ENCODE measurements at places on chromosomes 3 and 15.

DNA sequence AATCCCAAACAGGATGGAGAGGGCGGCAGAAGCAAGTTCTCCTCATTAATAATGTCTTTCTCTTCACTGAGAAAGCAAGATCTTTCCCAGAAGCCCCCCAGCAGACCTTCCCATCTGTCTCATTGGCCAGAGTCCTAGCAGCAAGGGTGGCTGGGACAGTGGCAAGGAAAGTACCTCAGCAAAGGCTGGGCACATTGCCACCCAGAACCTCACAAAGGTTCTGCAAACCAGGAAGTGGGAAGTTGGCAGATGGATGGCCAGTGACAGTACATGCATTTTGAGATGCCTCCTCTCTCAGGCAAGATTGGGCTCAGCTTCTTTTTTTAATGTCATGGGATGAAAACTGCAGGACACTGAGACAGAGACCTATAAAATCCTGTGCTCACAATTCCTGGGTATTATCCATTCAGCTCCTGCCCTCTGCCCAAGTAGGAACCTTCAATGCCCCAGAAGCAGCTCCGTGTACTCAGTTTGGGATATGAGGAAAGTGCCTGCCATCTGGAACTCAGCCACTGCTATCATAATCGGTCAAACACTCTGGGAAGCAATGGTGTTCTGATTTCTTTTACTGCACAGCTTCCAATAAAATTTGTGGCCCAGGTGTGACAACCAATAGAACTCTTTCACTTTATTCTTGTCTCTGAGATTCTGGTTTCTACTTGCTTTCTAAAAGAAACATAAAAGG, 25.5 kb downstream of the DPH3 start:
- DNase-seq: no peak

DNA sequence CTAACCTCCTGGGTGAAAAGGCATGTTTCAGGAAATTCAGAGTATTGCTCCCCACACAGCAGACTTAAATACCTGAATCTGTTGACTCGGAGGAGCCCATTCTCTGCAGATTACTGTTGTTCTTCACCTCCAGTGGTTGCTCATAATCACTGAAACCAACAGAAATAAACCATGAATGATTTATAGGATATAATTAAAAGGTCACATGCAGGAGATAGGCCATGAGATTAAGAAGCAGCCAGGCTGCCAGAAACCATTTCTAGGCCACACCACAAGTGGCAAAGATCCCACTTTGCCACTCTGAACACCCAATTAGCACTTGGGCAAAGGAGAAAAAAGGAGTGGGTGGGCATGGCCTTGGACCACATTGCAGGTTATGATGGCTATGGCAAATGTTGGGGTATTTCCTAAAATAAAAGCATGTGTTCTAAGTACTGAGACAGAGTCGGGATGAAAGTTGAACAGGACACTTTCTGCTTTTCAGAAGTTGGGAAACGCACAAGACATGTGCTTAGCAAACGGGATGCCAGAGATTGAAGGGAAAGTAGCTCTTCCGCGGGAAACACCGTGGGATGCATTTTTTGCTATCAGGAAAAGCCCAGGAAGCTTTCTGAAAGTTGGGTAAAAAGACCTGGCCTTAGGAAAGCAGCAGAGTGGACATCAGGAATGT, 1.5 kb downstream of the CDC25A start:
- DNase-seq: no peak

GRCh38 chr3:122132949-122133540, 50.4 kb upstream of the CASR start:
- no peak for DNase-seq

GRCh38 chr15:59536553-59536952, 75.0 kb upstream of the GCNT3 start:
- DNase-seq: no peak

DNA sequence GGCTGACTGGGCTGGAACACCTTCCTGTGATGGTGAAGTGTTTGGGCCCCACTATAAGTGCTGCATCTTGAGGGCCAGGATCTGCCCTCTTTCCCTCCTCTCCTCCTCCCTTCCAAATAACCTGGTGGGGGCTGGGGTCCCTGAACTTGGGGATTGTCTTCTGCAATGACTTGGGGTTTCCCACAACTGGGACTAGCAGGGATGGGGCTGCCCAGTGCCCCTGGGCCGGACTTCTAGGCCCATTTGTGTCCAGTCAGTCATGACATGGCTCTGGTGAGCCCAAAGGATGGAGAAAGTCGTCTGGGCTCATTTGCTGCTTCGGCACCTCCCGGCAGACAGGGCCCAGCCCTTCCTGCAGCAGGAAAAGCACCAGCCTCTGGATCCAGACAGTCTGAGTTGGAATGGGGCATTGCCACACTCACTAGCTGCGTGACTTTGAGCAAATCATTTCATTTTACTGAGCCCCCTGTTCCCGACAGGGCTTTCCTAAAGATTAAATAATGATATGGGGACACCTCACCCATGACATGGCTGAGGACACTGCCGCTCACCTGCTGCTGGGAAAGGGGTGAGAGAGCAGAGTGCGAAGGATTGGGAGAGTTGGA, 113.2 kb downstream of the DNAJB8 start:
- DNase-seq: no peak

- DNase-seq: no peak
Observed at GRCh38 chr3:52527039-52527731, 6.5 kb downstream of the NT5DC2 start.

GRCh38 chr15:62150445-62150844, 14.6 kb downstream of the C2CD4B start:
- DNase-seq: no peak

DNA sequence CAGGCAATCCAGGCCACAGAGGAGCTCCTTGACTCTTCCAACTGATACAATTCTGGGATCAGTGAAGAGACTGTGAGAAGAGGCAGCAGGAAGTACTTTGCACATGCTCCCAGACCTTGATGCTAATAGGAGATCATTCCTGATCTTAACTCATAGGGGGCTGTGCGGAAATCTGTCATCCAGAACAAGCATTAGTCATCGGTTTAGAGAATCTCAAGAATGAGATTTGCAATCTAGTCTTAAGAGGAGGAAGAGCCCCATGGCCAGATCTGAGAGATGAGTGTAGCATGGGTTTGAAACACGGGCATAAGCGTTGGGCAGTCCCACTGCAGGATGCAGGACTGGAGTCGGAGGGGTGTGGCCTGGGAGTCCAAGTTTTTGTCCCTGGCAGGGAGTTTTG, 1081.1 kb downstream of the NAALADL2 start:
- no peak for DNase-seq

GRCh38 chr15:40843885-40844695, at the start of gene SPINT1:
Gene SPINT1 (plus strand): TSS chr15:40844048. CDS start chr15:40844555, 507 bp downstream.
- peak; percentile 63 for DNase-seq

DNA sequence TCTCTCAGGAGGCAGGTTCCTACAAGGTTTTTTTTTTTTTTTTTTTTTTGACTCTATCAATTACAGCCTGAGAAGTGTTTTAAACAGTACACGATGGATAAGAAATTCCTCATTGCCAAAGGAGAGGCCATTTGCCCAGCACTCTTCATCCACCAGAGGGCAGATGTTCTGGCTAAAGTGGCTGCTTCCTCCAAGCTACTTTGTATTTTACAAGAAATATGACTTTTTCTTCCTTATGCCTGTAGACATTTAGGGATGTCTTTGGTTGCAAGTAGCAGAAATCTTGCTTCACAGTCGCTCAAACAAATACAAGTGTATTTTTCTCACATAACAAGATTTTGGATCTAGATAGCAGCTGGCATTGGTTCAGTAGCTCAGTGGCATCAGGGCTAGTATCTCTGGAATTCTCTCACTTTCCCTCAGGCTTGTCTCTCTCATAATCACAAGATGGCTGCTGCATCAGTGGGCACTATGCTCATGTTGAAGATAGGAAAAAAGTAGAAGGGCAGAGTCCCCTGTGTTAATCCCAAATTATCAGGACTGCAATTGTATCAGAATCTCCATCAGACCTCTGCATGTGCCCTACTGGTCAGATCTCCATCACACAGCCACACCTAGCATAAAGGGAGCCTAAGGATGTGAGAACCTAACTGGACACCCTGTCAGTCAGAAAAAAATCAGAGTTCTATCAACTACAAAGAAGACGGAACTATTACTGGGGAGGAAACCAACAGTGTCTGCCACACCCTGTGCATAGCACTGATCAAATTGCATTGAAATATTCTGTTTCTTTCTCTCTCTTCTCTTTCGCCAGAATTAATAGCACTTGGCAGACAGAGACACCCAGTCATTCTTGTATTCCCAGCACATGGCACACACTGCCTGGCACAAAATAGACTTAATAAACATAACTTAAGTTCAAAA, 138.9 kb upstream of the COL8A1 start:
- DNase-seq: no peak

DNA sequence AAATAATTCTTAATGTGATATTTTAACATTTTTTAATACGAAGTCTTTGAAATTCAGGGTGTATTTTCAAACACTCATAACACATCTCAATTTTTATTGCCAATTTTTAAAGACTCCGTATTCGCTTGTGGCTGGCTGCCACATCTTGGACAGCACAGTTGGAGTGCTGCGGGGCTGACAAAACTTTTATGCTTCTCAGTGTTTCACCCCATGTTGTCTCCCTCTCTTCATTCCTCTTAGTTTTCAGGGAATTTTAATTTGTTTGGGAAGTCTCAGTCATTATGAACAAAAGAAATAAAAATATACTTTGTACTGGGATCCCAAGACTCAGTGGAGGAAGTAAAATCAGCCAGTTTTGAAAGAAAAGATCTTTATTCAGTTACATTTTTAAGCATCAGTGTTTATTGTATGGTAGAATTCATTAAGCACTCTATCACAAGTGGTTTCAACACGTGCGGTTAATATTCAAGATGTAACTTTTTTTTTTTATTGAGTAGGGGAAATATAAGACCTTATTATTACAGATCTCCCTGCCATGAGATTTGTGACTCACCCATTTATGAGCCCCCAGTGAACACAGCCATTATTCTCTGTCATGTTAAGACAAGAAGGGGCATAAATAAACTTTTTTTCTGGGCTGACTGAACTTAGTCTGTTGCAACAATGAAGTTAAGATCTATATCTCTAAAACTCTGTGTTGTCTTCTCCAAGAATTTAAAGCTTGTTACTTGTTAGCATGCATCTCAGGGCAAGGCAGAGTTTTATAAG, 26.8 kb downstream of the KAT2B start:
- no peak for DNase-seq

- DNase-seq: no peak
Observed at GRCh38 chr3:46660003-46660402, 33.5 kb downstream of the ALS2CL start.

- DNase-seq: no peak
Observed at GRCh38 chr3:191409791-191410359, 51.1 kb upstream of the PYDC2 start.

DNA sequence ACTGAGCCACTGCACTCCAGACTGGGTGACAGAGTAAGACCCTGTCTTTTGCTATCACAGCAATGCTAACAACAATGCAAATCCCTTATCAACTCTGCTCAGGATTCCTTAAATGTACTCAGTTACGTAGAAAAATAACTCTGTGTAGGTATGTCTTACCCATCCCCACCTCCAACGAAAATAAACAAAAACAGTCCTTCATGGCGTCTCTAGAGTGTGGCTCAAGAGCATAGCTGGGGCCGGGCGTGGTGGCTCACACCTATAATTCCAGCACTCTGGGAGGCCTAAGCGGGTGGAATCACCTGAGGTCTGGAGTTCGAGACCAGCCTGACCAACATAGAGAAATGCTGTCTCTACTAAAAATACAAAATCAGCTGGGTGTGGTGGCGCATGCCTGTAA, 13.2 kb upstream of the NCKIPSD start:
- no peak for DNase-seq

GRCh38 chr3:16658925-16659793, 53.9 kb upstream of the DAZL start:
- DNase-seq: no peak

- no peak for DNase-seq
Observed at GRCh38 chr3:157051591-157051990, 108.4 kb downstream of the CCNL1 start.

DNA sequence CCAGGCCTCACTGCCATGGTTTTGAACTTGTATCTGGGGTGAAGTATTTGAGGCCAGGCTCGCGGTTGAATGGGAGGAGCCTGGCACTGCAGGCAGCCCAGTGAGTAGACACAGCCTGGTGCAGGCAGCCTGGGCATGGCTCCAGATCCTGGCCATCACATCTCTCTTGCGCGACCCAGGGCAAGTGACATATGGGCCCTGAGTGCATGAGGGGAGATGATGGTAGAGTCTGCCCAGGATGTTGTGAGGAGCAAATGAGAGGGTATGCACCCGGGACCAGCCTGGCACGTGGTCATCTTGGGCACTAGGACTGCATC, 103.5 kb downstream of the TBC1D2B start:
- DNase-seq: no peak

GRCh38 chr15:101359365-101359947, 64.4 kb upstream of the SNRPA1 start:
- no peak for DNase-seq

DNA sequence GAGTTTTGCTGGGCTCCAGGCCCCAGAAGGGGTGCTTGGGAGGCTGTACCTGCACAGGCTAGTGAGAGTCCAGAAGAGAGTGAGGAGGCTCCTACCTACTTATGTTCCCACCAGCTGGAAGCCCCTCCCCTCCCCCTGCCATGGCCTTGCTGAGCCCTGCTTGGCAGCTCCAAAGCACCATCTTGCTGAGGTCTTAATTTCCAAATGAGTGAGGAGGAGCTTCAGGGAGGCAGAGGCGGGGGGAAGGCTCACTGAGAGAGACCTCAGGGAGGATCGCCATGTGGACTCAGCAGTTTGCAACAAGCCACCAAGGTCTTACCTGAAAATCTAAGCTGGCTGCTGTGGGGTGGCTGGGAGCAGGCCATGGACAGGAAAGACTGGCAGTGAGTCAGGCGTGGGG, 8.7 kb upstream of the CACNA2D2 start:
- DNase-seq: no peak

- DNase-seq: no peak
Observed at GRCh38 chr3:138686771-138687221, 78.2 kb downstream of the FAIM start.

DNA sequence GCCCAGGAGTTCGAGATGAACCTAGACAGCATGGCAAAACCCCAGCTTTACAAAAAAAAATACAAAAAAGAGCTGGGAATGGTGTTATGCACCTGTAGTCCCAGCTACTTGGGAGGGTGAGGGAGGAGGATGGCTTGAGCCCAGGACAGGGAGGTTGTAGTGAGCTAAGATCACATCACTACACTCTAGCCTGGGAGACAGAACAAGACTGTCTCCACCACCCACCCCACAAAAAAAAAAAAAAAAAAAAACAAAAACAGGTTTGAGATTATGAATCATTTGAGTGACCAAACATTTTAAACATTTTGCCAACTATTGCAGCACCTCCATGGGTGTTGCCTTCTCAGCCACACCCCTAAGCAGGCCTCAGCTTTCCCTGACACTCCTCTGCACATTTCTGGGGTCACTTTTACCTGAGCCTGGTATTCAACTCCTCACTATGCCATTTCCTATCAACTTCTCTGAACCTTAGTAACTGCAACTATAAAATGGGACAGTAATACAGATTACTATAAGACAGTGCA, 41.8 kb downstream of the IL5RA start:
- DNase-seq: no peak

- DNase-seq: no peak
Observed at GRCh38 chr15:58755350-58755749, 5.8 kb upstream of the ADAM10 start.
